ENCODE measurements at places on chromosomes 7 and 10. TPM values are rescaled to one million over a fixed set of nuclear protein-coding genes. Genes with fewer than 3 reads are reported as not detected.

Gene NYAP1
- 1.4 TPM for total RNA-seq

DNA sequence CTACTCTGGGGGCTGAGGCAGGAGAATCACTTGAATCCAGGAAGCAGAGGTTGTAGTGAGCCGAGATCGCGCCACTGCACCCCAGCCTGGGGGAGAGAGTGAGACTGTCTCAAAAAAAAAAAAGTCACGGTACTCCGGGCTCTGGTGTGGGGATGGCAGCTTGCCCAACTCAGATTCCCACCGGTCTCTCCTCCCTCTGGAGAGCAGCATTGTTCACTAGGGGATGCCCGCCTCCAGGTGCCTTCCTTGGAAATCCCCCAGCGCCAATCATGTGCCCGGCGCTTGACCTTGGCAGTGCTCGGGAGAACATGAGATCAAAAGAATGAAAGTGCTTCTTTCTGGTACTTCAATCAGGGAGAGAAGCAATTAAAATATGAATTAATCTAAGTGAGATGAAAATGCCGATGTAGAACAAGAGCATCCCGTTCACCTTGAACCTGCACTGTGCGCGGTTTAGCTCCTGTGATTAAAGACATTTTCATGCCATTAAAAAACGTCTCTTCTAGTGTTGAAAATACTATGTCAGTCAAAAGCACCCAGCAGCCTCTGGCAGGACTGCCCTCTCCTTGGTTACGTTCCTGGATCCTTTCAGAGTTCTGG lies 1127.3 kb upstream of the AUTS2 start:
- H3K27ac ChIP-seq: no peak overlapping the region
- no peak overlapping the region for H3K4me3 ChIP-seq
- no peak for DNase-seq
- no peaks in the 10 kb centered on the region for H3K4me1 ChIP-seq
- H3K27me3 ChIP-seq: no peaks in the 10 kb centered on the region
- no peaks in the 10 kb centered on the region for H3K36me3 ChIP-seq

DNA sequence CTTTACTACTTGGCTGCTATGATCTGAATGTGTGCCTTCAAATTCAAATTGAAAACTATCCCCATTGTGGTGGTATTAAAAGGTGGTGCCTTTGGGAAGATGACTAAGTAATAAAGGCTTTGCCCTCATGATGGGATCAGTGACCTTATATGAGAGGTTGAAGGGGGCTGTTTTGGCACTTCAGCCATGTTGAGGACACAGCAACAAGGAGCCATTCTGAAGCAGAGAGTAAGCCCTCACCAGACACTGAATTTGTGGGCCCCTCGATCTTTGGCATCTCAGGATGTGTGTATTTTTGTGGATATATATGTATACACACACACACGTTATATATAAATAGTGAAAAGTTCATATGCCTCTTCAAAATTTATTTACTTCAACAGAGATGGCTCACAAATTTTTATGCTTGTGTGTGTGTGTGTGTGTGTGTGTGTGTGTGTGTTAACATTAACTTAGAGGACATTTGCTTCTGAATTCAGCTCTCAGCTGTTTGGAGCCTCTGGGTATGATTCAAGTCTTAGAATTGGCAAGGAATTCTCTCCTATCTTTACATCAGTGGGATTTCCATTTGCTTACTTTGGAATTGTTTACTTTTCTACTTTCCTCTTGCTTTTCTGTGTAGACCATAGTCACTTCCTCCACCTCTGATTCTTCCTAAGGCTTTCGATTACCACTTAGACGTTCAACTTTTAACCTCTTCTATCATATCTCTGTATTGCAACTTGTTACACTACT lies 66.6 kb downstream of the MAGI2 start:
- H3K4me3 ChIP-seq: no peak overlapping the region
- H3K27me3 ChIP-seq: no peaks in the 10 kb centered on the region
- no peak for DNase-seq

GRCh38 chr10:104337985-104338735 lies at the start of gene ITPRIP:
Gene ITPRIP (minus strand): TSS chr10:104338465. CDS start chr10:104316051, 22,414 bp downstream.
- H3K27ac ChIP-seq: peak within 1 kb of the TSS; percentile 97
- no peaks in the 10 kb centered on the region for H3K36me3 ChIP-seq
- peaks cover 12% of the 10 kb centered on the region for H3K4me1 ChIP-seq
- peak within 1 kb of the TSS; percentile 96 for H3K4me3 ChIP-seq
- H3K27me3 ChIP-seq: no peaks in the 10 kb centered on the region
- peak; percentile 81 for DNase-seq

Gene ACSM6
- total RNA-seq: not detected

GRCh38 chr7:139725858-139726484 lies 51.8 kb downstream of the HIPK2 start:
- H3K27me3 ChIP-seq: no peaks in the 10 kb centered on the region
- peak; percentile 7 for DNase-seq
- no peak overlapping the region for H3K4me3 ChIP-seq
- H3K36me3 ChIP-seq: no peaks in the 10 kb centered on the region
- peak overlapping the region; percentile 54 for H3K27ac ChIP-seq

DNA sequence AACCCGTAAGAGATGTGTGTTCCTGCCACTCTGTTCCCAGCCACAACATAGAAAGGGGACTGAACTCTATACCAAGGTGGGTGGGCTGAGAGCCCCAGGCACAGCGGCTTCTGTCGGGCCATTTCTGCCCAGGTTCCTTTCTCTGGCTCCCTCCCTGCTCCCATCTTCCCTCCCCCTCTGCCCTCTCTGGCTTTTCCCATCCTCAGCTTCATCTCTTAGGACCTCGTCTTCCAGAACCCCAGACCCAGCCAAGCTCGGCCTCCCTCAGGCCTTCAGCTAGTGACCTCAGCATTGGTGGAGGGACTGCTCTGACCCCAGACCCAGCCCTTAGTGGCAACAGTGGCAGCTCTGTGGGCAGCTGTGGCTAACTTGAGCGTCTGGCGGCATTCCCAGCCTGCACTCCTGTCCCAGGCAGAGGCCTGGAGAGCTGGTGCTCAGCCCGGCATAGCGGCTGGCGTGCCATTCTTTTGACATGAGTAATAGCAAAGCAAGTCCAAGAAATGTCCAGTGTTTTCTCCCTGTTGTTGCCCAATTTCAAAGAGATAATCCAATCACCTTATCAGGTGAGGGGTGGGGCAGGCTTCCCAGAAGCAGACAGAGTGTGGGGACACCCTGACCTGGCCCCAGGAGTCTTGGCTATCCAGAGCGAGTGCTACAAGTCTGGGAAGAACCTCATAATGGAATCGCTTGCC lies 15.9 kb downstream of the PTPRE start:
- H3K4me3 ChIP-seq: no peak overlapping the region
- H3K4me1 ChIP-seq: no peaks in the 10 kb centered on the region
- peak overlapping the region; percentile 30 for H3K27ac ChIP-seq
- H3K36me3 ChIP-seq: no peaks in the 10 kb centered on the region
- DNase-seq: peak; percentile 27

Gene TACR2
- total RNA-seq: 26.2 TPM

Gene CYP2C18
- 1.1 TPM for total RNA-seq

DNA sequence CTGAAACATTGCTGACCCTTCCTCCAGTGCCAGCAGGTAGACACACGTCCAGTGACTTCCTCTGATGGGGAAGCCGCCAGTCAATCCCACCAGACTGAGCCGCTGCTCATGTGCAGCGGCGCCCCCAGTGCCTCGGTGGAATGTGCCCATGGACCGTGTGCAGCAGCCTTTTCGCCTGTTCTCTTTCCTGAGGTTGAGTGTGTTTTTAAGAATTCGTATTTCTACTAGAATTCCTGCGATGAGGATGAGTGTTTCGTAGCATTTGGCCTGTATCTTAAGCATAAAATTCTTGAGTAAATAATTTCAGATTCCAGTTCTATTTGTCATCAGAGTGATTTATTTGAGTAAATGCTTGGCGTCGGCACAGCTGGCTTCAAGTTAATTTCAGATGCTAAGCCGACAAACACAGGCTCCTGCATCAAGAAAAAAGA lies 35.4 kb downstream of the BNIP3 start:
- no peaks in the 10 kb centered on the region for H3K27me3 ChIP-seq
- peaks cover 34% of the 10 kb centered on the region for H3K36me3 ChIP-seq
- H3K27ac ChIP-seq: no peak overlapping the region

DNA sequence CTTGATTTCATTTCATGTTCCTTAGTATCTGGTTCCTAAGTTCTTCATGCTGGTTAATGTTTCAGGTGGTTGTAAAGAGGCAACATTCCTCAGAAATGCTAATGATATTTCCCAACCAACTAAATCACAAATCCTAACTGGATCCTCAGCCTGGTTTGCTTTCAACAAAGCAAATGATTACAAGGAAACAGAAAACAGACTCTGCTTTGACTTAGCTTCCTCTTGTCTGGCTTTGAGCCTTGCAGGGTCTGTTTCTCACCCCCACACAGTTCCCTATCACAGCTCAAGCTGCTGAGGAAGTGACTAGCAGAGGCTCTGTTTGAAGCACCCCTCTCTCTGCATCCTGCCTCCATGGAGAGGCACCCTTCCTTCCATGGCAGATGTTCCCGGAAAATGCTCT lies 130.2 kb upstream of the CTTNBP2 start:
- no peaks in the 10 kb centered on the region for H3K4me1 ChIP-seq
- no peak overlapping the region for H3K4me3 ChIP-seq
- no peaks in the 10 kb centered on the region for H3K27me3 ChIP-seq
- H3K27ac ChIP-seq: no peak overlapping the region
- no peaks in the 10 kb centered on the region for H3K36me3 ChIP-seq

Gene DPCD
- 8.2 TPM for total RNA-seq

GRCh38 chr7:64541438-64542359 lies 21.2 kb downstream of the ZNF680 start:
- no peak for DNase-seq
- no peak overlapping the region for H3K27ac ChIP-seq
- peaks cover 17% of the 10 kb centered on the region for H3K36me3 ChIP-seq
- no peaks in the 10 kb centered on the region for H3K27me3 ChIP-seq
- no peak overlapping the region for H3K4me3 ChIP-seq
- no peaks in the 10 kb centered on the region for H3K4me1 ChIP-seq

GRCh38 chr7:83011954-83012353 lies 150.7 kb downstream of the PCLO start:
- no peaks in the 10 kb centered on the region for H3K4me1 ChIP-seq
- H3K27ac ChIP-seq: no peak overlapping the region
- H3K36me3 ChIP-seq: no peaks in the 10 kb centered on the region
- no peak for DNase-seq
- H3K4me3 ChIP-seq: no peak overlapping the region
- no peaks in the 10 kb centered on the region for H3K27me3 ChIP-seq

Gene POLR3A
- total RNA-seq: 13.5 TPM

DNA sequence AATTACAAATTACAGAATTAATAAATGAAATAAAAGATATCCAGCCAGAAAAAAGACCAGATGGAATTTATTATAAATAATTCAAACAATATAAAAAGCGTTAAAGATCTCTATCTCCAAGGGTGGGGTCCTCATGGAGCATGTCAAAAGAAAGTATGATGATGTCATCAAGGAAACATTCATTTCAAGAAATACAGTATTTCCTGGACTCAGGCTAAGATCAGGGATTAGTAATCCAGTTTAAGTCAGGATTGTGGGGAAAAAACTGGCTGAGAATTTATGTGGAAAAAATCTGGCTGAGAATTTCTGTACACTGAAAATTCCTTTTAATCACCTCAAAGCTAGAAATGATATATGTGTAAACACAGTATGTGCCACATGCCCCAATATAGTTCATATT lies 1075.3 kb downstream of the XPNPEP1 start:
- no peak overlapping the region for H3K4me3 ChIP-seq
- no peaks in the 10 kb centered on the region for H3K4me1 ChIP-seq
- H3K27me3 ChIP-seq: no peaks in the 10 kb centered on the region

DNA sequence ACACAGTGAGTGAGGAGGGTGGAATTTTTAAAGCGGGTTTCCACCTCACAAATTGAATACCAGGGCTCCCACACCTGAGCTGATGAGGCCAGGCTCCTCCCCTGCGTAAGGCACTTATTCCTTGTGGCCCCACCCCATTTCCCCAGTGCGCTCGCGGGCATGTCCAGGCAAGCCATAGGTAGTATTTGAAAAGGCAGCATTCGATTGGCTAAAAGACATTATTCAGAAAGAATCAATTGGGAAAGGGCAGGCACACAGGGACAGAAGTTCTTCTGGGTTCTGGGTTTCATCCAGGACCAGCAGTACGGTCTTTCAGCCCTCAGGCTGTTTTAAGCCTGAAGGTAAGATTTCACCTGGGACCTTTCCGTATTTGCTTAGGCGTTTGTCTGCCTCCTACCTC lies 222.3 kb downstream of the BBS9 start:
- no peaks in the 10 kb centered on the region for H3K36me3 ChIP-seq
- no peak overlapping the region for H3K4me3 ChIP-seq
- DNase-seq: no peak
- H3K27ac ChIP-seq: no peak overlapping the region
- H3K4me1 ChIP-seq: no peaks in the 10 kb centered on the region
- H3K27me3 ChIP-seq: no peaks in the 10 kb centered on the region

Gene MSS51
- total RNA-seq: 2.2 TPM

Gene CAMK2B
- total RNA-seq: 0.27 TPM

- H3K27ac ChIP-seq: no peak overlapping the region
- DNase-seq: no peak
- H3K36me3 ChIP-seq: no peaks in the 10 kb centered on the region
- H3K4me3 ChIP-seq: no peak overlapping the region
Measured at GRCh38 chr7:42869131-42870020, 42.5 kb downstream of the C7orf25 start.

DNA sequence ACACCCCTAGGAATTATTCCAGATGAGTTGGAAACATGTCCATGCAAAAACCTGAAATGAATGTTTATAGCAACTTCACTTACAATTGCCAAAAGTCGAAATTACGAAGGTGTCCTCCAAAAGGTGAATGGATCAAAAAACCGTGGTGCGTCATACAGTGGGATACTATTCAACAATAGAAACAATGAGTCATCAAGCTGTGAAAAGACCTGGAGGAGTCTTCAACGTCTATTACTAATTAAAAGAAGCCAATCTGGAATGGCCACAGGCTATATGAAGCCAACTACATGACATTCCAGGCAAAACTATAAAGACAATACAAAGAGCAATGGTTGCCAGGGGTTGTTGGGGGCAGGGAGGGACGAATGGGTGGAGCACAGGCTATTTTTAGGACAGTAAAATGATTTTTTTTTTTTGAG lies 12.6 kb upstream of the PPP2R2D start:
- H3K27me3 ChIP-seq: peaks cover 35% of the 10 kb centered on the region
- no peak overlapping the region for H3K4me3 ChIP-seq
- H3K36me3 ChIP-seq: no peaks in the 10 kb centered on the region
- DNase-seq: no peak
- H3K27ac ChIP-seq: no peak overlapping the region
- no peaks in the 10 kb centered on the region for H3K4me1 ChIP-seq

Gene FGF8
- not detected for total RNA-seq

All from transverse colon (tissue), 4 donors.